ENCODE measurements at places on chromosomes 1 and 21.

DNA sequence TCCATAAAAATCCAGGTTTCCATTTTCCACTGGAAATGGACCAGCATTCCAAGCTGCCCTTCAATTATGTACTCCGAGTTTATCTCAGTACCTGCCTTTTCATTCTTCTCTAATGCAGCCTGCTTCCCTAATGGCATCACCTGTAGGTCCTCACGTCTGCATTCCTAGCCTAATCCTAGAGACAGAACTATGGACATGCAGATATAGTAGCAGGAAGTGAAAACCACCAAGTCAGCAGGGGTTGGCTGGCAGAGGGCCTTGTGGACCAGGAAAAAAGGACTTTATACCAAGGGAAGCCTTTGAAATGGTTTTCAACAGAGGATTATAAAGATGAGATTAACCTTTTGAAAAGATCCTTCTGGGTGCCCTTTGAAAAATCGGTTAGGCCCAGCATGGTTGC lies 135.7 kb upstream of the L1TD1 start:
- no peak for DNase-seq

- DNase-seq = peak; percentile 94
These were observed 55.5 kb downstream of the TGFBR3 start for GRCh38 chr1:91830242-91831131.

GRCh38 chr1:55478742-55479141 lies 263.6 kb upstream of the USP24 start:
- peak; percentile 46 for DNase-seq

DNA sequence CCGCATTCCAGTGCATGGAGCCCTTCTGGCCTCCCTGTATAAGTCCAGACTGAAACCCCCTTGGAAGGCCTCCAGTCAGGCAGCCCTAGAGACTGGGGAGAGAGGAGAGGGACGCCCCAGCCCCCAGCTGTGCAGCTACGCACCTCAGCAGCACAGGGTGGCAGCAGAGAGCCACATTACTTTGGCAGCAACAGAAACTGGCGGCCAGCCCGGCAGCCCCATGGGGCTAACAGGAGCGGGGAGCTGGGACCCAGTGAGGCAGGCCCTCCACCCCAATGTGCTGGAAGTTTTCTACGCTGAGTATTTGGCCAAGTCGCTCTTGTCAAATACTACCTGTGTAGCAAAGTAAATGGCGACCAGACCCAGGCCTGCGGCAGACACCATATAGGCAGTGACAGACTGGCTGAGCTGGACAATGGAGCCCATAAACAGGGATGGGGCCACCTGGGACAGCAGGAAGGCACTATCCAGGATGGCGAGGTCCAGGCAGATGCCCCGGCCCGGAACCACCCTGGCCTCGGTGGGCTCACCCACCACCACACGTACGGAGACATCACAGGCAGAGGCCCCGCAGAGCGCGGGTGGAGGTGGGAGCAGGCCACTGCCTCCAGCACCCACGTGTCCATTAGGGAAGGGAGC lies 21.2 kb downstream of the SLC45A3 start:
- DNase-seq = peak; percentile 68

GRCh38 chr1:178101654-178102053 lies 7.8 kb downstream of the RASAL2 start:
- DNase-seq = peak; percentile 88

DNA sequence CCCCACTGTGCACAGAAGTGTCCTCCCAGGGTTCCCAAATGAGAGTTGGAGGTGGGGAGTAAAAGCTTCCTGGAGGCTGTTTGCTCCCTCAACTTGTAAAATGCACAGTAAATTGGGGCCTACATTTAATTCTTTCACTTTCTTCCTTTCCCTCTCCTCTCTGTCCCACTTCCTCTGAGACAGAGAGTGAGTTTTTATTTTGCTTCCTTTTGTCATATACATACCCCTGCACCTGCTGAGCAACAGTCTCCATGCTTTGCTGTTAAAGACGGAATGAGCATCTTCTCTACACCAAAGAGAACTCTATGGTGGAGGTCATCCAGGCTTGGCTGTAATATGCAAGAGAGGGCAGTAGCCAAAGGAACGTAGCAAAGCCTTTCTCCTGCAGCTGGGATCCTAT lies 79.3 kb upstream of the VAV3 start:
- DNase-seq = no peak

GRCh38 chr1:187853505-187853904 lies 1024.8 kb downstream of the PLA2G4A start:
- DNase-seq = no peak

- DNase-seq = no peak
These were observed 9.4 kb upstream of the GPX7 start for GRCh38 chr1:52592637-52593323.

- no peak for DNase-seq
These were observed 45.5 kb downstream of the MAN1C1 start for GRCh38 chr1:25662061-25662460.

DNA sequence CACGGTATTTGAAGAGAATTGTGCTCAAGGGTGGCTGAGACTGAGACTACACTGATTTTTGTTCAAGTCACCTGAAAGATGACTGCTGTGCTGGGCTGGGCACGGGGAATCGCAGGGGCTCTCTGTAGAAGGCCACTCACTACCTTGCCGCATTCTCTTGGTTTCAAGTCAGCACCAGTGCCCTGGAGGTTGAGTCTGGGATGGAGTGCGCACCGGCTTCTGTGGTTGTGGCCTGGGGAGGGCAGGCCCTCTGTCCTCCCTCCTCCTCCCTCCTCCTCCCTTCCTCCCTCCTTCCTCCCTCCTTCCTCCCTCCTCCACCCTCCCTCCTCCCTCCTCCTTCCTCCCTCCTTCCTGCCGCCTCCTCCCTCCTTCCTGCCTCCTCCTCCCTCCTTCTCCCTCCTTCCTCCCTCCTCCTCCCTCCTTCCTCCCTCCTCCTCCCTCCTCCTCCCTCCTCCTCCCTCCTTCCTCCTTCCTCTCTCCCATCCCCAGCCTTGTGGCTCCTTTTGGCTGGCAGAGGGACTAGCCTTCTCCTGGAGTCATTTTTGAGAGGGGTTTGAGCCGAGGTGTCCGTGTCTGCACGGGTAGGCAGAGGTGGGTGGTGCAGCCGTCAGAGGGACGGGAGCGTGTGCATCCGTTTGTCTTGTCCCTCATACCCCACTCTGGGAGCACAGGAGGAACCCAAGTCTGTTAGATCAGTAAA lies 9.5 kb downstream of the RER1 start:
- DNase-seq = no peak

- peak; percentile 60 for DNase-seq
These were observed 44.7 kb downstream of the ABCG1 start for GRCh38 chr21:42263591-42264131.

All from cardiac fibroblast (primary cell).